ENCODE measurements at places on chromosomes 3 and 15.

DNA sequence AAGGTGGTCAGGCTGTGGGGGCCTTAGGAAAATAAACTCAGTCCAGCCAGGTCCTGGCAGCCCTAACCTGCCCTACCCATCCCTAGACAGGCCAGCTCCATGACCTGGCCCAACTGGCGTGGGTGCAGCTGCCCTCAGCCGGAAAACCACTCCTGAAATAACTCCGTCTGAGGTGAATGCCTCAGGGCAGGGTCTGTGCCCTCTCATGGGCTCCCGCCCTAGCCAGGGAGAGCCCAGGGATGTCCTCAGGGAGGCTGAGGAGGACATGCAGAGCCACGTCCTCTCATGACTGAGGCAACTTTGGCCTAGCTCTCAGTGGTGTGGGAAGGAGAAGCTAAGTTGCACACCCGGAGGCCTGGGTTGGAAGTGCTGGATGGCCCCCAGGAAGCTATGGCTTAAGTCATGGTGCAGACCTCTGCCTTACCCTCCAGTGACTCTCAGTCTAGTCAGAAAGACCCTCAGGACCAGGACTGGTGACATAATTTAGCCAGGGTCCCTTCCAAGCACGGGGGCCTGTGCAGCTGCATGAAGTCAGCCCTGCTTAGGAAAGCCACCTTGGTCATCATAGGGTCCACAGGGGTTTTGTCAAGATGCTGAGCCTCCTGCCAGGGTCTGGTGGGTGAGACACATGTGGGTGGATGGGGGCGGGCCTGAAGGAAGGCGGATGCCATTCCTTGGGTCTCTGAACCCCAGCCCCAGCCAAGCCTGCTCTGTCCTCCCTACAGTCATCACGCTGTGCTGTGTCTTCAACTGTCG is 7.4 kb downstream of the TMIE start:
- no peak for DNase-seq

GRCh38 chr3:116425126-116425525 is 20.2 kb downstream of the LSAMP start:
- DNase-seq, result no peak

GRCh38 chr15:41882689-41883483 is 11.0 kb downstream of the SPTBN5 start:
- no peak for DNase-seq

DNA sequence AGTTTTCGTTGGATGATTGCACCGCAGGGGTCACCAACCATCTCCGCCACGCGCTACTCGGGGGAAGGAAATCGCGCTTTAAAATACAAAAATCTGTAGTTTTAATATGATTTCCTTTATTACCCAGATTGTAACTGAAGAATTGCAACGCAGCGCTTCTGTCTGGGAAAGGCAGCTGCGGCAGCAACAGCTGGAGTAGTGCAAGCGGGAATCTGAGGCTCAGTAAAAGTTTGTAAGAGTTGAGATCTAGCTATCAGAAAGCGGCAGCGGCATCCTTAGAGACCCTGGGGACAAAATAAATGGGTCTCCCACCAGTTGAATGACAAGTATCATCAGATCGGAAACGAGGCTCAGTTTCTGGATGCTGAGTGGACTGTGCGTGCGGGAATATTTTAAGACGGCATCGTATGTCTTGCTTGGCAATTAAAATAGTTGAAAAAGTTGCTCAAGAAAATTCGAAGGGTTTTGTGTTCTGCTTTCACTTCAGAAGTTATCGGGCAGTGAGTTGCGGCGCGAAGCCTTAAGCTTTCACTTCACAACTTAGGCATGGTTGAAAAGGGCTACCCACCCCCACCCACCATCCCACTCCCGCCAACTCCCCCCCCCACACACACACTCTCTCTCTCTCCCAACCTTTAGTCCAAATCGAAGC is 2.7 kb downstream of the MECOM start:
- peak; percentile 48 for DNase-seq

DNA sequence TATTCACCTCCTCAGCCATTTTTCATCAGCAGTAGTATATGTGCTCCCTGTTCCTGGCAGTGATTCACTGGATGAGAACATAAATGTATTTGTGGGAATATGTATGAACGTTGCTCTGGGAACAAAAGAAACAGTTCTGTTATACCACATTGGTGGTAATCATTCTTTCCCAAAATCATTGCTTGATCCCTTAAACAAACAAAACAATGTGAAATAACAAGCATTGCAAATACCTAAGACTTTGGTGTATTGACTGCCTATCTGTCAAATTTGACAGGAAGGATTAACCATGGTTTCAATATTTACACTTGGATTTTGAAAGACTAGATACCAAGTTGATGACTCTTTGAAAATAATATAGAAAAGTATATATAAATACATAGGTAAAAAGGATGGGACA is 284.1 kb downstream of the FHIT start:
- no peak for DNase-seq

- DNase-seq, result no peak
These were observed 39.1 kb upstream of the TM4SF19 start for GRCh38 chr3:196377321-196377720.

DNA sequence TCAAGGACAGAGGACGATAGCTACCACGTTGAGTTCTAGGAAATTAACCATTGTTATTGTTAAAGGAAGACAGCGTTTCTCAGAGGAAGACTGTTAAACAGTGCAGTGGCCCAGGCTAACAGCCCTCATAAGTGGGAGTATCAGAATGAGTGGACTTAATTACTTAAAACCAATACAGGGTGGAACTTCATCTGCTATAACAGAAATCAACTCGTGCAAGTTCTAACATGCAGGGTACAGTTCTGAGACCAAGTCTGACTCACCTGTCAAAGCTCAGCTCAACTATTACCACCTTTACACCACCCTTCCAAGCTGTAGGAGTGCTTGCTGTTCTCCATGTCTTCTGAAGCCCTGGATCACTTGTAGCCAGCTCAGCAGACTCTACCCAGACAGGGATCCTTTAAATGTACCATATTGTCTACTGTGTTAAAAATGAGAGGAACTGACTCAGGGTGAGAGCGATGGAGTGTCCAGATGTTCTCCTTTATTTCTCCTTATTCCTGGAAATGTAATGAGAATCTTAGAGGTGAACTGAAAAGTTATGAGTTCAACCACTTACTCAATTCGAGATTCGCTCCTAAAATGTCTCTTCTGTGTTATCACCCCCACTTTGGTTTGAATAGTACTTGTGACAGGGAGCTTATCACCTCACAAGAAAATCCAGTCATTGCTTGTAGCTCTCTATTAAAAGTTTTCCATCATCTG is 26.5 kb downstream of the CD86 start:
- no peak for DNase-seq

- peak; percentile 83 for DNase-seq
These were observed 74.2 kb downstream of the NMD3 start for GRCh38 chr3:161295325-161295724.

- DNase-seq, result no peak
These were observed 189.8 kb upstream of the TBC1D5 start for GRCh38 chr3:17932136-17932771.

GRCh38 chr3:133273346-133273745 is 126.5 kb upstream of the BFSP2 start:
- DNase-seq, result no peak

- peak; percentile 81 for DNase-seq
These were observed 21.3 kb downstream of the DUT start for GRCh38 chr15:48352474-48353072.

GRCh38 chr15:47822048-47822447 is 104.7 kb downstream of the SEMA6D start:
- peak; percentile 18 for DNase-seq

GRCh38 chr3:142990721-142991120 is 10.6 kb upstream of the U2SURP start:
- no peak for DNase-seq

DNA sequence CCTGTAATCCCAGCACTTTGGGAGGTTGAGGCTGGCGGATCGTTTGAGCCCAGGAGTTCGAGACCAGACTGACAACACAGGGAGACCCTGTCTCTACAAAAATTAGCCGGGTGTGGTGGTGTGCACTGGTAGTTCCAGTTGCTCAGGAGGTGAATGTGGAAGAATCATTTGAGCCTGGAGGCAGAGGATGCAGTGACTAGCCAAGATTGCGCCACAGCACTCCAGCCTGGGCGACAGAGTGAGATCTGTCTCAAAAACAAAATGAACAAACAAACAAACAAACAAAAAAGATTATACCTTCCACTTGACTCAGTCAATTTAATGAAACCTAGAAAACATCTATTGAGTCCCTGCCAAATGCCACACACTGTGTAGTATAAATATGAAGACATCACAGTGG is 30.5 kb upstream of the PHLDB2 start:
- DNase-seq, result no peak

DNA sequence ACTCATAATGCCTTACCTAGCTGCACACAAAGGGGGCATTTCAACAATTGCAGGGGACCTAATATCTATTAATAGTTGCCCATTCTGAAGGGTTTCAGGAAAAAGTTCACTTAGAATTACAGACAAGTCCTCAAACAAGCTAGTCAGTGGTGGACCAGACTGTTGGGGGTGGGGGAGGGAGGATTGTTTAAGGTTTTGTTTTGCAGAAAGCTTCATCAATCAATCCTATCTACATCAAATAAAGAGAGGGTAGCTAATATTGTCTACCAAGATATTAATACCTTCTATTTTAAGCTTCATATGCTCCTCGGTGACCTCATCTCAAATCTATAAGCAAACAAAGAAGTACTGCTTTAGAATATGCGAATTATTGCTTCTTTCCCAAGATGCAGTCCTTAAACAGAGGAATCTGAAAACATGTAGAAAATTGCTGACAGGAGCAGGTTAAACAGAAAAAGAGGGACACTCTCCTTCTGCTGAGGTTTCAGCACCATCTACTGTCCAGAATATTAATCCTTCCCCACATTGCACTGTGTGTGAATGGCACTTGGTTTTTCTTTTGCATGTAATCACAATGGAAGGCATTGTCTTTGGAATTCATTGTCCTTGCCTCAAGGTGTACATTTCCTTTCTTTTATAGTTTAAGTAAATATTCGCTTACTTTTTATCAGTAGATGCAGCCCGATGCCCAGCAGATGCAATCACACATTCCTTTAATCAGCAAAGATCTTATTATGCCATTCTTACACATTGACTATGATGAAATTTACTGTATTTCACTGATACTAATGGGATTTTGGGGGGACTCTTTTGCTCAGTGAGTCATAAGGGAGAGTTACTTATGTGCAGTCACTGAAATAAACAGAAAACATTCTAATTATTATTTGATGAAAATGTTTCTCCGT is 94.7 kb downstream of the IL5RA start:
- DNase-seq, result peak; percentile 62

DNA sequence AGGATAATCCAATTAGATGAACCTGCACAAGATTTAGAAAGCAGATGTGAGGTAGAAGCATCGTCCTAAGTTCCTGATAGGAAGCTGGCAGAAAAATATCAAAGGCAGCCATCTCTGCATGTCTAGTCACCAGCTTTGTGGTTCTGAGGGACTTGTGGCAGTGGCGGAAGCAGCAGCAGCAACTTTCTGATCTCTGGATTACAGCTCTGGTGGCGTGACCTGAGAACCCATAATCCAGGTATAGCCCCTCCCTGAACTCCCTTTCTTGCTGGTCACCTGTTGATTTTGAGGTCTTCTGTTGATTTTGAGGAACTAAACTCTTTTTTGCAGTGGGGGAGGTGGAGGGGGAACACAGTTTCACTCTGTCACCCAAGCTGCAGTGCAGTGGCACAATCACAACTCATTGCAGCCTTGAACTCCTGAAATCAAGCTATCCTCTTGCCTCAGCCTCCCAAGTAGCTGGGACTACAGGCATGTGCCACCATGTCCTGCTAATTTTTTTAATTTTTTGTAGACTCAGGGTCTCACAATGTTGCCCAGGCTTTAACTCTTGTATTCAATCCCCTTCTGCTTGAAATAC is 7.9 kb downstream of the FSIP1 start:
- DNase-seq, result no peak

- DNase-seq, result no peak
These were observed 72.7 kb upstream of the FNDC3B start for GRCh38 chr3:171966533-171967136.

DNA sequence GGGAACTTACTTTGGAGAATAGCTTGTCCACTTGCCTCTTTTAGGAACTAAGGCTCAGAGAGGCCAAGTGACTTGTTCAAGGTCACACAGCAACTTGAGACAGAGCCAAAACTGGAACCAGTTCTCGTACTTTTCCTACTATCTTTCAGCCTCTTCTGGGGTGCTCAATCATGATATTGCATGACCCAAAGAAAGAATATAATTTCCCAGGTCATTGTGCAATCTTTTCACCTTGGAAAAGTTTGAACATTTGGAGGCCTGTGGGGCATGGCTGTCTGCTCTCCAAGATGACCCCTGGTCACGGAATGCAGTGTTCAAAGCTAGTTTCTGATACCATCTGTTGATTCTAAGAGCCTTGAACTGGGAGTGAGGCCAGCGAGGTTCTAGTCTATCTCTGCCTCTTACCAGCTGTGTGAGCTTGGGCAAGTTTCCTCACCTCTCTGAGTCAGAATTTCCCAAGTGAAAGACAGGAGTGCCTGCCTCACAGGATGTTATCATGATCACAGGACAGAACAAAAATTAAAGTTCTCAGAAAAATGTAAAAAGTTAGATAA is 89.7 kb downstream of the BDH1 start:
- no peak for DNase-seq

- DNase-seq, result peak; percentile 31
These were observed 9.1 kb downstream of the GHRL start for GRCh38 chr3:10283638-10284037.

GRCh38 chr3:73383470-73384049 is 241.2 kb downstream of the PDZRN3 start:
- no peak for DNase-seq

- DNase-seq, result no peak
These were observed 4.3 kb downstream of the PPIB start for GRCh38 chr15:64158363-64159134.

DNA sequence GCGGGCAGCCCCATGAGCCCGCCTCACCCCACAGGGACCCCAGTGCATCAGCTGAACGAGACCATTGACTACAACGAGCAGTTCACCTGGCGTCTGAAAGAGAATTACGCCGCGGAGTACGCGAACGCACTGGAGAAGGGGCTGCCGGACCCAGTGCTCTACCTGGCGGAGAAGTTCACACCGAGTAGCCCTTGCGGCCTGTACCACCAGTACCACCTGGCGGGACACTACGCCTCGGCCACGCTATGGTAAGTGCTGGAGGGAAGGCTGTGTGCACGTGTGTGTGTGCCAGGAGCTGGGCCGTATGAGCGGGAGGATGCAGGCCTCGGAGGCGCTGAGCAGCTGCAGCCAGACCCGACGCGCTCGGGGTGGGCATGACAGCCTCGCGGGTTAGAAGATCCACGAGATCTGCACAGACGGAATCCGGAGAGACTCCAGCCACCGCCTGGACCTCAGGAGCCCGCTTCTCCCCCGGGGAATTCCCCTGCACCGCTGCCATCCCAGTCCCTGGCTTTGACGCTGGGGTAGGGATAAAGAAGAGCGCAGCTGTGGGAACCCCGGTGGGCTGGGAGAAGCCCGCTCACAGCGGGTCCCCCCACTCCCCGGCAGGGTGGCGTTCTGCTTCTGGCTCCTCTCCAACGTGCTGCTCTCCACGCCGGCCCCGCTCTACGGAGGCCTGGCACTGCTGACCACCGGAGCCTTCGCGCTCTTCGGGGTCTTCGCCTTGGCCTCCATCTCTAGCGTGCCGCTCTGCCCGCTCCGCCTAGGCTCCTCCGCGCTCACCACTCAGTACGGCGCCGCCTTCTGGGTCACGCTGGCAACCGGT is 2.6 kb downstream of the DUOXA2 start:
- peak; percentile 38 for DNase-seq

All from astrocyte of the hippocampus (primary cell).